NCI-H226 (cell line): ENCODE measurements at places on chromosomes 4 and X.

- peak; percentile 40 for DNase-seq
Measured at GRCh38 chr4:57037982-57038604, 59.4 kb downstream of the POLR2B start.

DNA sequence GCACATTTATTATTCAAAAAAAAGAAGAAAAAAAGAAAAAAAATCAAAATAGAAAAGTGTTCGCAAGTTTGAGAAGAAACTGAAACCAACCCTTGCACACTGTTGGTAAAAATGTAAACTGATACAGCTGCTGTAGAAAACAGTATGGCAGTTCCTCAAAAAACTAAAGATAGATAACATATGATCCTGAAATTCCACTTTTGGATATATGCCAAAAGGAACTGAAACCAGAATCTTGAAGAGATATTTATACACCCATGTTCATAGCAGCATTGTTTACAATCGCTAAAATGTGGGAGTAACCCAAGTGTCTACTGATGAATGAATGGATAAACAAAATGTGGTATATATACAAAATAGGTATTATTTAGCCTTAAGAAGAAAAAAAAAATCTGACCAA, 155.4 kb downstream of the TBCK start:
- no peak for DNase-seq

- DNase-seq, result no peak
Measured at GRCh38 chr4:185222598-185222997, 13.2 kb downstream of the SNX25 start.

DNA sequence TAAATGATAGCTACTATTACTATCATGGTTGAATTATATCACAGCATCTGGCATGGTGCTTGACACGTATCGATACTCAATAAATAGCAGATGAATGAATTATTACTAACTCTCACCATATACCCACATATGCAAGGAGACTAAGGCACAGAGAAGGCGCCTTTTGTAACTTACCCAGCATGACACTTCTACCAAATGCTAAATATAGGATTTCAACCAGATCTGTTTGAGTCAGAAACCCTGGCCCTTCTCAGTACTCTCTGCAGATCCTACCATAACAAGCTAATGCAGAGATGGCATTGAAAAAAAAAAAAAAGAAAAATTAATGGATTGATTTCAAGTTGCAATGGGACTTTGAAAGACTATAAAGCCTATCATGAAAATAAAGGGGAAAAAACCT, 219.5 kb downstream of the DHX15 start:
- DNase-seq, result no peak

- no peak for DNase-seq
Measured at GRCh38 chr4:26020083-26020668, 106.2 kb downstream of the SMIM20 start.

GRCh38 chrX:149032449-149032848, 472.7 kb downstream of the IDS start:
- DNase-seq, result peak; percentile 2

DNA sequence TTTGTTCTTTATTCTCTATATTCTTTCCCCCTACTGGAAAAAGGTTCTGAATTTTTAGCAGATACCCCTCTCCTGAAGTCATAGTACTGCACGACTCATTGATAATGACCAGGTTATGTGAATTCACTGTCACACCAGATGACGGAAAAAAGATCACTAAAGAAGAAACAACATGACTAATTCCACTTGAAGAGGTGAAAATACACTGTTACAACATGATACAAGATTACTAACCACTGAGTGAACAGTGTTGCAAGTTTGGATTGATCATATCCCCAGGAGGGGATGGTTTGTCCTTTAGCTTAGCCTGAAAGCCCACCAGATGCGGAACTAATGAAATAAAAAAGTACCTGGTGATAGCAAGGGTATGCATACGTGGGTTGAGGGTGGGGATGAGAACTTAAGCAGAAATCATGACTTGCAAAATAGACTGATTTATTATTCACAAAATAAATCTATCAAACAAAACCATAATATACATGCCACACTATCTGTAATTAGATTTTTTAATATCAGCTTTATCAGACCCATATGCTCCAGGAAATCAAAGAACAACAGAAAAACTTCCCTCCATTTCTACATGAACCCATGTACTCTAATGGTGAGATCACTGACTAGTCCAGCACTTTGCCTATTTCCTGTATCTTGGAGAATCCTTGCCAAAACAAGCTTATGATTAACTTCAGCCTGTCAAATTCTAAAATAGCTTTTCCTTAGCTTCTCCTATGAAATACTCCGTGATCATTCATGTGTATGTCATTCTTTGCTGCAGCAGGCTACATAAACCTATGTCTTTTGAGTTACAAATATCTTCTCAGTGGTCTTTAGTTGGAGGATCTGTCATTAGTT, 257.4 kb upstream of the AGA start:
- peak; percentile 33 for DNase-seq

GRCh38 chrX:82591421-82591820, 916.7 kb upstream of the POU3F4 start:
- DNase-seq, result no peak

- DNase-seq, result no peak
Measured at GRCh38 chr4:183164963-183165362, 65.9 kb downstream of the WWC2 start.

- DNase-seq, result no peak
Measured at GRCh38 chr4:143559757-143560147, 46.2 kb downstream of the SMARCA5 start.

DNA sequence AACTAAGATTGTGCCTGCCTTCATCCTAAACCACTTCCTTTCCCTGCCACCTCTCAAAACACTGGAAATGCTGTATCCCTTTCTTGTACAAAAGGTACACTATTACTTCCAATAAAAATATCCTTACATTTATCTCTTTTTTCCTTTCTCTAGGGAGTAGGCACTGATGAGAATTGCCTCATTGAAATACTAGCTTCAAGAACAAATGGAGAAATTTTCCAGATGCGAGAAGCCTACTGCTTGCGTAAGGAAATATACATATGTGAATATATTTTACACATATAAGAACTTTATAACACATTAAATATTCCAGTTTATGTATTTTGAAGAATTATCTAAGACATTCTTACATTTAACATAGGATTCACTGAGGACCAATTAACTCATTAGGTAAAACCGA, 71.7 kb downstream of the ANXA10 start:
- DNase-seq, result no peak

- DNase-seq, result no peak
Measured at GRCh38 chr4:150619042-150619441, 37.1 kb downstream of the MAB21L2 start.

DNA sequence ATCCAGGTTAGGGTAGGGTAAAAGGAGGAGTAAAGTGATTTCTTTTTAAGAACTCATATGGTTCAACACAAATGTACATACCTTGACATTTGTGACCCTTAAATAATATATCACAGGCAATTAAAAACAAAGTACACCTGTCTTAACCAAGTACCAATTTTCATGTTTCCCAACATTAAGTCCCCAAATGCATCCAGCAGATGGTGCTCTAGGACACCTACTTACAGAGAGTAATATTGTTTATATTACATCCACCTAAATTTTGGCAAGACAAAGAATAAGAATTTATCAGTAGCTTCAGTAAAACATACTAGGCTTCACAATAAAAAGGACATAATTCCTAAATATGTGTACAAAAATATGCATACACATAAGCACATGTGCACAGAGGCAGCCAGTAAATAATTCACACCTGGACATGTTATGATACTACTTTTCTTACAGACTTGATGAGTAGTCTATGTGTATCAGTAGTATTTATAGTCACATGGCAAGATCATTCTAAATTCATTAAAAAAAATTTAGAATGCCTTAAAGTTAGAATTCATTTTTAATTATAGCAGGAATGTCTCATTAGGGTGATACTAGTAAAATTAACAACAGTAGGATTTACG, 219.7 kb downstream of the DCLK2 start:
- DNase-seq, result no peak
